ENCODE measurements at places on chromosomes 6 and 20. TPM values are rescaled to one million over a fixed set of nuclear protein-coding genes. Genes with fewer than 3 reads are reported as not detected.

GRCh38 chr20:51939259-51939585 is 136.9 kb upstream of the SALL4 start:
- no peak for DNase-seq

- DNase-seq: no peak
Measured at GRCh38 chr6:115612796-115613479, 447.8 kb downstream of the FRK start.

Gene OPRM1
- not detected for total RNA-seq

Gene TMC2
- total RNA-seq: not detected

Measured in progenitor cell of endocrine pancreas (in vitro differentiated cells).